H1 (cell line): ENCODE measurements at places on chromosomes 16 and 17. TPM values are rescaled to one million over a fixed set of nuclear protein-coding genes. Genes with fewer than 3 reads are reported as not detected.
A peak's percentile ranks its signal among the peaks of the same experiment; 100 is the strongest.

GRCh38 chr17:42920922-42921321 is 20.3 kb downstream of the G6PC1 start:
- no peak overlapping the region for H3K4me3 ChIP-seq
- DNase-seq = no peak
- H3K4me1 ChIP-seq = no peaks in the 10 kb centered on the region
- H3K36me3 ChIP-seq = no peaks in the 10 kb centered on the region
- no peaks in the 10 kb centered on the region for H3K27me3 ChIP-seq

DNA sequence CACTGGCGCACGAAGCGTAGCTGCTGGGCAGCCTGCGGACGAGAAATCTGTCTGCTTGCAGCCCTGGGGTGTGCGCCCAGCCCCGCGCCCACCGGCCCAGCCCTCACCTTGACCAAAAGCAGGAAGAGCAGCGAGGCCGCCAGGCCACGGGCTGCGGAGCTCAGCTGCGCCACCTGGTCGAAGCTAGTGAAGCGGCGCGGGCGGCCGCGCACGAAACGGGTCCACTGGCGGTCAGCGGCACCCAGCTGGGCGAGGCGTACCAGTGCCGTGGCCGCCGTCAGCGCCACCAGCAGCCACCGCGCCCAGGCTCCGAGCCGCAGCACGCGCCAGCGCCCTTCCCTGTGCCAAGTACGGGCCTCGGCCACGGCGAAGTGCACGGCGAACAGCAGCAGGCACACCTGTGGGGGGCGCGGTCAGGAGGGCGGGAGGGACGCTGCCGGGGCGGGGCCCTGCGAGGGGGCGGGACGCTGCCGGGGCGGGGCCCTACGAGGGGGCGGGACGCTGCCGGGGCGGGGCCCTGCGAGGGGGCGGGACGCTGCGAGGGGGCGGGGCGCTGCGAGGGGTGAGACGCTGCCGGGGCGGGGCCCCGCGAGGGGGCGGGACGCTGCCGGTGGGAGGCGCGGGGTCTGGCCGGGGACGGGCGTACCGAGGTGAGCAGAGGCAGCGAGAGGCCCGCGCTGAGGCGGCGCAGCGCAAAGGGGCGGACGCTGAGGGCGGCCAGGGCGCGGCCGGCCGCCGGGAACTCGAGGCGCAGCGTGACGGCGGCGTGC is 43.2 kb downstream of the TSC2 start:
- no peaks in the 10 kb centered on the region for H3K27me3 ChIP-seq
- H3K4me3 ChIP-seq = peak overlapping the region; percentile 47
- no peak overlapping the region for H3K27ac ChIP-seq
- H3K36me3 ChIP-seq = no peaks in the 10 kb centered on the region; the same call in 1 of the 2 replicates
- peak; percentile 97 for DNase-seq
- H3K4me1 ChIP-seq = peaks cover 8% of the 10 kb centered on the region

GRCh38 chr16:87086575-87086974 is 230.6 kb downstream of the C16orf95 start:
- H3K27me3 ChIP-seq = no peaks in the 10 kb centered on the region
- H3K27ac ChIP-seq = no peak overlapping the region
- H3K36me3 ChIP-seq = no peaks in the 10 kb centered on the region
- no peak overlapping the region for H3K4me3 ChIP-seq
- DNase-seq = no peak

DNA sequence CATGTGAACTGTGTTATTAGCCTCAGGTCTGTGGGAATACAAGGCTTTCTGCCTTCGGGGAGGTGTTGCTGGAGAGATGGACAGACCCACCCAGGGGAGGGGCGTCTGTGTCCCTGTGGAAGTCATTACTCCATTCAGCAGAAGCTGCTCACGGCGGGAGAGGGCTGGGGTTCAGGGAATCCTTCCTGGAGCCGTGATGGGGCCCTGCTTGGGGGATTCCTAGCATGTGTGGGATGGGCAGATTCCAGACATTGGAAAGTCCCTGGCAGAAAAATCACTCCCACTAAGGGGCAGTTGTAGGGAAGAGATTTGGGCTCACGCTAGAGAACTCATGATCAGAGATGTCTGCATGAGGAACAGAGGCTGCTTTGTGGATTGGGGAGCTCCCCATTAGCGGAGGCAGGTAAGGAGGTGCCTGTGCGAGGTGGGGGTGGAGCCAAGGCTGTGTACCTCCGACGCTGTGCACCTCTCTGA is 56.3 kb upstream of the IL34 start:
- no peaks in the 10 kb centered on the region for H3K27me3 ChIP-seq
- no peaks in the 10 kb centered on the region for H3K36me3 ChIP-seq
- H3K4me3 ChIP-seq = no peak overlapping the region
- no peak overlapping the region for H3K27ac ChIP-seq
- peaks cover 7% of the 10 kb centered on the region; the same call in 1 of the 2 replicates for H3K4me1 ChIP-seq
- no peak for DNase-seq

- no peaks in the 10 kb centered on the region for H3K4me1 ChIP-seq
- no peak for DNase-seq
- no peak overlapping the region for H3K27ac ChIP-seq
Measured at GRCh38 chr16:70579648-70580630, 56.3 kb downstream of the SF3B3 start.

DNA sequence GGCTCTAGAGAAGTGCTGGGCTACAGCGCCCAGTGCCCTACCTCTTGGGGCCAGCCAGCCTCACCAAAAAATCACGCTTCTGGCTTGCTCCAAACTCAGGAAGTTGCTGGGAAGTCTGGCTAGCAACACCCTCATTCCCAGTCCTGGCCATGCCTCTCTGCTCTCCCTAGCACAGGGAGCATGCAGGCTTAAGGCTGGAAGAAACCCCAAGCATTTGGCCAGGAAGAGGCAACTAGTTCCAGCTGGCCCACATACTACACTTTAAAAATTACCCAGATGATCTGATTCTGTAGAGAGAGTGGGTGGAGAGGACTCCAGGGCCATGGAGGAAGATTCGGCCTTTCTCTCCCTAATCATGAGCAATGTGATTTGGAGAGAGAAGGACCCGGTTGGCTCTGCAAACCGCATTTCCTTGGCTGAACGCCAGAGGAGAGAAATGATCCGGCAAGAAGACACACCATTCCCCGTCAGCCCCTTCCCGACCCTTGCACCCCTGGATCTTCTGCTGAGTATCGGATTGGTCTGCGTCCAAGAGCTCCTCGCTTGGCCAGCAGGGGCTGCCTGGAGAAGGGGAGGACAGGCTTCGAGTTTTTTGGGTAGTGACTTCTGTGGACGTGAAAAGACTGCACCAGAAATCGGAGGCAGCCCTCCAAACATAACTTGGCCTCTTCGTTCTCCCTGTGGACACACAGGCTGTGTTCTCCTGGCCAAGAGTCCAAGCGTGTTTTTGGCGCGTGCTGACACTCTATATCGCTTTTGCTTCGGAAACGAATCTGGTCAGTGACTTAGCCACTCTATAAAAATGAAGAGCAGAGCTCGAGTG is 406.3 kb downstream of the WWOX start:
- H3K27ac ChIP-seq = no peak overlapping the region
- H3K27me3 ChIP-seq = no peaks in the 10 kb centered on the region
- H3K4me1 ChIP-seq = no peaks in the 10 kb centered on the region; the same call in 1 of the 2 replicates
- no peak overlapping the region for H3K4me3 ChIP-seq

- H3K27ac ChIP-seq = no peak overlapping the region
- no peak for DNase-seq
- no peak overlapping the region for H3K4me3 ChIP-seq
- no peaks in the 10 kb centered on the region for H3K36me3 ChIP-seq
Measured at GRCh38 chr17:38958326-38958725, 8.9 kb downstream of the FBXO47 start.

GRCh38 chr17:4537451-4538235 is 17.5 kb downstream of the MYBBP1A start:
- peaks cover 17% of the 10 kb centered on the region for H3K4me1 ChIP-seq
- no peak overlapping the region for H3K27ac ChIP-seq
- no peak overlapping the region for H3K4me3 ChIP-seq

The KRT36 gene
- polyA plus RNA-seq = not detected in 2 replicates

The CA4 gene
- 3.6 and 6.8 TPM in 2 replicates for polyA plus RNA-seq

The HOXB7 gene
- polyA plus RNA-seq = not detected in 2 replicates

The COX11 gene
- 43.0 and 68.5 TPM in 2 replicates for polyA plus RNA-seq

The ITGA2B gene
- polyA plus RNA-seq = 6.9 and 12.4 TPM in 2 replicates

The ZDHHC1 gene
- 4.9 and 7.5 TPM in 2 replicates for polyA plus RNA-seq

The IRF8 gene
- 0.35 and 0.72 TPM in 2 replicates for polyA plus RNA-seq
